ENCODE measurements at places on chromosomes 7 and 10.

GRCh38 chr7:158685693-158686092 is 18.9 kb downstream of the NCAPG2 start:
- ATAC-seq, result no peak

DNA sequence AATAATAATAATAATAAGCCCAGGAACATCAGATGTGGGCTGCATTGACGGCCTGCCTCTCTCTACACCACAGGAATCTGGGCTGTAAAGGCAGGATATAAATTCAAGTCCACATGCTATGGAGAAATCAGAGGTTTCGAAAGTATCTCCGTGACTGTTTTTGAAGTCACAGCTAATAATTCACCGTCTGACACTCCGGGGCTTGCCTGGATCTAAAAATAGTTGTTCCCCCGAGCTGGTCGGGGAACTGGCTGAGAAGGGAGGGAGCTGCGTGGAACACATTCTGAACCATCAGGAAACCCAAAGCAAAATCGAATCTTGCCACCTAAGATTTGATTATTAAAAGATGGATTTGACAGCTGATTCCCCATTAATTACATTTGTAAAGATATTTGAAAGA is 35.4 kb downstream of the KLF6 start:
- ATAC-seq, result no peak

DNA sequence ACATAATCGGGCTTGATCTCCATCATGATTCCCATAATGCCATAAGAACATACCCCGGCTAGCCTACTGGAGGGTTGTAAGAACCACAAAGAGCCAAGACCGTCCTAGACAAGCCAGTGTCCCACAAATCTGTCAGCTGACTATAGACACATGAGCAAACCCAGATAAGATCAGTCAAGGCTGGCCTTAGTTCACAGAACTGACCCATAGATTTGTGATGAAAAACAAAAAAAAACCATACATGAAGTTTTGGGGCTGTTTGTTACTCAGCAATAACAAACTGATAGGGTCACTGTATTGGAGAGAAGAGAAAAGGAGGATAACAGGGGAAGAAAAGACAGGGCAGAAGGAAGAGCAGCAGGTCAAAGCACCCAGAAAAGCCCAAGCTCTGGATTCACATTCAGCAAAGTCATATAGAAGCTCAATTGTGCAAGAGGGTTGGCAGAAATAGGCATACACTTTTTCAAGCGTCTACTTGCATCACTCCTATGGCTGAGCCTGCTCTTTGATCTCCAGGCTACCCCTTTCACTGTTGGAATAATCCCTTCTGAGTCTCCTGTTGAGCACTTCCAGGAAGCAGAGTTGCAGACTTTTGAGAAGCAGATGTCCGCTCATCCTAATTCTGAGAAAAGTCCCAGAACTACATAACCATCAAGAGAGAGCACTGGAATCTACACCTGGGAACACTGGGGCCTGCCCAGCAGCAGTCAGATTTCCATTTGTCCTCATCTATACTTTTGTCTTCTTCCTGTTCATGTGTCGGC is 122.0 kb upstream of the HABP2 start:
- ATAC-seq, result no peak

DNA sequence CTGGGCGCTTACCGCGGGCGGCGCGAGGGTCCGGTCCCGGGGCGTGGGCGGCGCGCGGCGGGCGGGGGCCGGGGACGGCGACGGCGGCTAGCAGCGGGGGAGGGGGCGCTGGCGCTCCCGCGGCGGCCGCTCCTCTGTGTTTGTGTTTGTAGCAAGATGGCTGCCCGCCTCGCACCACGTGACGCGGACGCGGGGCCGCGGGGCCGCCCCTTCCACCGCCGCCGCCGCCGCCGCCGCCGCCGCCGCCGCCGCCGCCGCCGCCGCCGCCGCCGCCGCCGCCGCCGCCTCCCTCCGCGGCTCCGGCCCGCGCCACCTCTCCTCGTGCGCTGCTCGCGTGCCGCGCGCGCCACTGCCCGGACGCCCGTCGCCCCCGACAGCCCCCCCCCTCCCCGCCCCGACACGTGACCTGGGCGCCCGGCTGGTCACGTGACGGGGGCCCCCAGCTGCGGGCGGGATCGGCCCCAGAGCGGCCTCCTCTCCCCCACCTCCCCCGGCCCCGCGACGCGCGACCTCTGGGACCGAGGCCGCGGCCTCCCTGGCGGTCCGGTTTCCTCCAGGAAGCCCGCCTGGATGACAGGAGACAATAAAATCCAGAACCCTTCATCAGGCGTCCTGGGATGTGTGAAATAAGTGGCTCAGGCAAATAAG is at the start of gene GIGYF1:
GIGYF1 (minus strand) TSS at position 153 of the 648 bp plus-strand sequence. CDS start 6,012 bp downstream, outside the sequence.
- ATAC-seq, result peak; percentile 5

DNA sequence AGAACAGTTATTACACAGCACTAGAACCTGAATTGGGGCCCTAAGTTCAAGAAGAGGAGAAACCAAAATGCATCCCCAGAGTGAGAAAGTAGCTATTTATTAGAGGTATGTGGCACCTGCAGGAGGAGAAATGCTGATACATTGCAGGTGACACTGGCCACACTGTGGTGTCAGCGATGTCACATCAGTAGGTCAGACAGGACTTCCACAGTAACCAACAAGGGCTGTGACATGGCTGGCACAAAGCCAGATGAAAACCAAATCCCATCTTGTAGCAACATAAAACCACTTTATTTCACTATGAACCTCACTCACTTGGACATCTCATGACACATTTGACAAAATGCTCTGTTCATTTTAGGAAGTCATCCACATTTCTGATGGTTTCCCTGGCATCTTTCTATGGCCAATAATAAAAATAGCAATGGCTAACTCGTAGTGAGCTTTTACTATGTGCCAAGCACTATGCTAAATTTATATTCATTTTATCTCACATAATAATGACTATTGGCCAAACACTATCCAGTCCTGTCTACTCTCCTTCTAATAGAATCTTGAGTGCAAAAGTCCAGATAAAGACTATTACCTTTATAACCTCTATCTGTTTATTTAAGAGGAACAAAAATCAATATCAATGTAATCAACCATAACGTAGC is 154.2 kb downstream of the TSPAN12 start:
- no peak for ATAC-seq

DNA sequence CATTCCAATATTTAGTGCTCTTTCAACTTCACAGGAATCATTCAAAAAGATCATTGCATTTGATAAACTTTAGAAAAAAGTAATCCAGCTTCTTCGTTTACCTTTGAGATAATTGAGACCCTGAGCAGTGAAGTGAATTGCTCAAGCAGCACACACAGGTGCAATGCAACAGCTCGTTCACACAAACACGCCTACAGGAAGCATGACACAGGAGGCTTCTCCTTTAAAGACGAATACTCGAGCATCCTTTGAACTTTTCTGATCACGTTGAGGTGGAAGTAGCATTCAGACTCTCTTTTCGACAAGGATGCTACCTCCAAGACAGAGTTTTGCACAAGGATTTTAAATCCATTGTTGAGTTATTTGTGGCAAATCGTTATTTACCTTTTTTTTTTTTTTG is 18.0 kb upstream of the RSU1 start:
- ATAC-seq, result no peak

GRCh38 chr10:128095027-128095752 is 31.0 kb downstream of the MKI67 start:
- no peak for ATAC-seq

- ATAC-seq, result no peak
Observed at GRCh38 chr7:110650328-110650727, 440.6 kb upstream of the LRRN3 start.

DNA sequence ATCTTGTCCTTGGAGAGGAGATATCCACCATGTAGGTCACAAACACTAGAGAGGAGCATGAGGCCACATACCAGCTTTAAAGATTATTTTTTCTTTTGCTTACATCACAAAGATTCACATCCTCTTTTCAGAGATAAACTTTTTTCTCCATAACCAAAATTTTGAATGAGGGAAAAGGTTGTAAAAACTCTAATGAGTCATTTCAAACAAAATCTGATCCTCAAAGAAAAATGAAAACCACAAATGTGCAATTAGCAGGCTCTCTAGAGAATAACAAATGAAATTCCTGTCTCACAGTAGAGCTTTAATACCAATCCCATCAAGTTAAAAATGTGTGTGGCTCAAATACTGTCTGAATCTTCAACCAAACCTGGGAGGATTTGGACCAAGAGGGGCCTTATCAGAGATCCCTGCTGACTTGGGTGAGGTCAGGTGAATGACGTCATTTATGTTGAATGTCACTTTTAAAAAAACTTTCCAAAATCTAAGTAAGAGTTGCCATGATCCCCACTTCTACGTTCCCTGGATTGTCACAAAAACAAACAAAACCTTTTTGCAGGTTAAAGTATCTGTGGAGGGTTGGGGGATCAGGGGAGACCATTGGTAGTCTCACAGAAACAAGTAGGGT is 261.5 kb upstream of the NPSR1 start:
- no peak for ATAC-seq

- no peak for ATAC-seq
Observed at GRCh38 chr10:79133416-79133815, 64.7 kb downstream of the ZMIZ1 start.

All from SK-N-SH treated with all-trans-retinoic acid at 6 μM for 48 hours (cell line).